ENCODE measurements at places on chromosomes 7 and 10.

DNA sequence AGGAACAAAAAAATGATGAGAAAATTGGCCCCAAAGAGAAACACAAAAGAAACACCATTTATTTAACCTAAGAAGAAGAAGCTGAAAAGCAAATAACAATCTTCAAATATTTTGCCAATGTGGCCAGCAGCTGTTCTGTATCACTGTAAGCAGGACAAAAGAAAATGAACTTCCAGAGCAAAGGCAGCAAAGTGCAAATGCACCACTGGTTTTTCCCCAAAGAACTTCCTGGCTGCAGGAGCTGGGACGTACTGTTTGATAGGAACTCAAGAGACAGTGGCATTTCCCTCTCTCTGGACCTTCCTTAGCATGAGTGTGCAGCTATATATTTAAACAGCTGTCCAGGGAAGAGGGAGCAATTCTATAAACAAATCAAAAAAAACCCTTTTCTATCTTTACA, 60.4 kb downstream of the RNLS start:
- no peak for DNase-seq

- DNase-seq = no peak
These were observed 1.2 kb upstream of the TBRG4 start for GRCh38 chr7:45112648-45113047.

- no peak for DNase-seq
These were observed 53.2 kb downstream of the GAD2 start for GRCh38 chr10:26269754-26270153.

DNA sequence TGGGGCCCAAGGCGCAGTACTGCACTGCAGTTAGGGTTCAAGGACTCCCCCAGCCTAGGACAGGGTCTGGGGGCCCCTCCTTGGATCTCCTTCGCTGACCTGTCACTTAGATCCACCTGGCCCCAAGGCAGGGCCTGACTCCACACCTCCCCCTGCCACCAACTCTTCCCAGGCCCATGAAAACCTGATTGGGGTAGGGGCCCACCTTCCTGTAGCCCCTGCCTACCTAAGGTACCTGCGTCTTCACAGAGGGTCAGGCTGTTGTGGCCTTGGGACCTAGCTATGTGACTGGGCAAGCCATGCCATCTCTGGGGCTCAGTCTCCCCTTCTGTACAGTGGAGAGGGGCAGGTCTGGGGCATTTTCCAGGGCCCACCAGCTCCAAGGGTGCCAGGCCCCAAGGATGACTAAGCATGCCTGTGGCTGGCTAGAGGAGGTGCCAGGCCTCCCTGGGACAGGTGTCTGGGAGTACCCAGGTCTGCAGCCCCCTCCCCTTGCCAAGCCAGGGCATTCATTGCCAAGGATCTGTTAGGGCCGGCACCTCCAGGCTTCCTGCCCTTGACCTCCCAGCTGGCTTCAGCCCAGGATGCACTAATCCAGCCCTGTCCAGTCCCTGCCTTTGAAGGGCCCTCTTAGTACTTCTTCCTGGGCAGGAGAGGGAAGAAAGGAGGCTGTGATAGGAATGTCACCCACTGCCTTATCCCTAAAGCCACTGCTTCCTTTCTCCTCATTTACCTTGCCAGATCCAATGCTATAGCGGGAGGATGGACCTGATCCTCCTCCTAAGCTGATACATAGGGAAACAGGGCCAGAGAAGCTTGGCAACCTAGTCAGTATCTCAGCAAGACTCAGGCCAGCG, 1.3 kb downstream of the LIMK1 start:
- no peak for DNase-seq

- DNase-seq = no peak
These were observed 1.7 kb upstream of the LDB1 start for GRCh38 chr10:102121739-102122372.

- no peak for DNase-seq
These were observed 81.3 kb downstream of the VWDE start for GRCh38 chr7:12322284-12322902.

GRCh38 chr10:102601639-102602038, 42.6 kb upstream of the TRIM8 start:
- DNase-seq = peak; percentile 51

GRCh38 chr10:86345859-86346798, 20.5 kb downstream of the GRID1 start:
- peak; percentile 50 for DNase-seq

DNA sequence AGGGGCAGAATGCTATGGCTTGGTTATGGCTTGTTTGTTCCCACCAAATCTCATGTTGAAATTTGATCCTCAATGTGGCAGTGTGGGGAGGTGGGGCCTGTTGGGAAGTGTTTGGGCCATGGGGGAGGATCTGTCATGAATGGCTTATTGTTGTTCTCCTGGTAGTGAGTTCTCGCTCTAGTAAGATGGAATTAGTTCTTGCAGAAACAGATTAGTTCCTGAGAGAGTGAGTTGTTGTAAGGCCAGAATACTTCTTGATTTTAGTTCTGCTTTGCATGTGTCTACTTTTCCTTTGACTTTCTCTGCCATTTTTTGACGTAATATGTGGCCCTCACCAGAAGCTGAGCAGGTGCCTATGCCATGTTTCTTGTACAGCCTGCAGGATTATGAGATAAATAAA, 188.2 kb downstream of the KIF20B start:
- no peak for DNase-seq

GRCh38 chr10:44180321-44181168, 204.4 kb downstream of the CXCL12 start:
- no peak for DNase-seq

DNA sequence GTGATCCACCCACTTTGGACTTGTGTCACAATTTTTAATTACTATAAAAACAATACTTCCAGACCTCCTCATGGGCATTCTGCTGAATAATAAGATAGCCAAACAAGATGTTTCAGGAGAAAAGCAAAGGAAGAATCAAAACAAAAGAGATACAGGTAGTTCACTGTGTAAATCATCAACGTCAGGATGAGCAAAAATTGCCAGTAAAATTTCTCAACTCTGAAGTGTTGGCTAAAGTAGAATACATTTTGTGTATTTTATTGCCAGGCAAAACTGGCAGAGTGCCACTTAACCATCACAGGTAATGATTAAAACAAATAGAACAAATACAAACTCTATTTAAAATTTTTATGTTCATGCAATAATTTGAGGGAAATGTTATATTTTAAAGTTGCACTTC, 24.8 kb downstream of the ABCB4 start:
- no peak for DNase-seq

- DNase-seq = peak; percentile 94
These were observed 7.3 kb downstream of the MAFK start for GRCh38 chr7:1537535-1538412.

DNA sequence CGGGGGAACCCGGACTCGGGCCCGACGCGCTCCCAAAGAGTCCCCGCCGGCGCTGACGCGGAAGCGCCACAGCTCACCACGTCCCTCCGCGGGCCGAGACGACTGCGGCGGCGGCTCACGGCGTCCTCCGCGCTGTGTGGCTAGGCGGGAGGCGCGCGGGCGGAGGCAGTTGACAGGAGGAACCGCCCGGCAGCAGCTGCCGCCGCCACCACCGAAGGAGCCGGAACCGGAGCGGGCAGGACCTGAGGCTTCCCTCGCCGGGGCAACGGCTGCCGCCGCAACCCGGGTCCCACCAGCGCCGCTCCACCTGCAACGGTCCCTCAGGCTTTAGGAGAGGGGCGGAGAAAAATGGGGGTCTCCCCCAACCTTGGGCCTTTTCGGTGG, 334 bp downstream of the ZNF800 start:
- peak; percentile 87 for DNase-seq

- no peak for DNase-seq
These were observed 47.4 kb downstream of the CH25H start for GRCh38 chr10:89159761-89160160.

DNA sequence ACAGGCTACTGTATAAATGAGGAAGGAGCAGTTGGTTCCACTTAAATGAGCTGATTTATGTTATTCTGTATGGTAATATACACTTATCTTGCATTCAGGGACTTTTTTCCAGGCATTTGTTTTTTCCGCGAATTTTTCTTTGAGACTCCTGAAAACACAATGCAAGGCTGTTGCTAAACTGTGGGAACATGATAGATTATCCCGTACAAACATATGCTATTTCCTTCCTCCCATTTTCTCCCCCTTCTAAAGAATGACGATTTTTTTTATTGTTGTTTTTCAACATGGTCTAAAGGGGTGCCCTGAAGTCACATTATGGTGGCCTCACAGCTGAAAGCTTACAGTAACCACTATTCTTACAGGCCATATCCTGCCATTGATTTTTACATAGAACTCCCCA, 523.9 kb upstream of the NRP1 start:
- DNase-seq = no peak

GRCh38 chr7:104843198-104843597, 170.8 kb upstream of the KMT2E start:
- DNase-seq = no peak

- DNase-seq = no peak
These were observed 208.3 kb downstream of the USP6NL start for GRCh38 chr10:11403116-11403515.

DNA sequence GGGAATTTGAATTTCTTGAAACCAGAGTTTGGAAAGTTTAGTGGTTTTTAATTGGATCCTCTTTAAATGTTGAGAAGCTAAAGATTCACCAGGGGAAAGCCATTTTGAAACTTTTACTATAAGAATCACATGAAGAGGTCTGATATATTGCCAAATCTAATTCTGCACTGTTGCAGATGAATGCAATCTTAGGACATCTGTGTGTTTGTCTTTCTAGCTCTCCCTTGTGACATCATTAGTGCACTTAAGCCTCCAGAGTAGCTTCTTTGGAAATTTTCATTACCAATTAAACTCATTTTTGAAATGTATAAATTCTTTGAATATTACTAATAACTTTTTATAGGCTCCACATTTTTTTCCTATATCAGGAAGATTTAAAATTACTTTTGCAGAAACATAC, 160.2 kb downstream of the BICC1 start:
- no peak for DNase-seq

GRCh38 chr7:34011696-34012095, 106.4 kb downstream of the BMPER start:
- DNase-seq = no peak

- DNase-seq = no peak
These were observed 223.7 kb upstream of the HABP2 start for GRCh38 chr10:113329121-113329596.

DNA sequence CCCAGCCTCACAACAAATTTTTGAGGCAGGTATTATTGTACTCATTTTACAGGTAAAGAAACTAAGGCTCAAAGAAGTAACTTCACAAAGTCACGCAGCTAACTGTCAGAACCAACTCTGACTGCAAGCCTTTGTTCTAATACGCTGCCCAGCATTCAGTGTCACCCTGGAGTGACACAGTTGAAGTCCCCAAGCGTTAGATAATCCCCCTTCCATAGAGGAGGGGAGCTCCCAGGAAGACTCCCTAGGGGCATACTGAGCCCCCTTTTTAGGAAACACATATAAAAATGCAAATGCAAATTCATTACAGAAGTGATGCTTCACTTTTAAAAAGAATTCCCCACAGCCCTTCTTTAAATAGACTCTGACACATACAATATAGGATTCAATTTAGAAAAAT, 101.0 kb upstream of the MACROH2A2 start:
- DNase-seq = no peak

DNA sequence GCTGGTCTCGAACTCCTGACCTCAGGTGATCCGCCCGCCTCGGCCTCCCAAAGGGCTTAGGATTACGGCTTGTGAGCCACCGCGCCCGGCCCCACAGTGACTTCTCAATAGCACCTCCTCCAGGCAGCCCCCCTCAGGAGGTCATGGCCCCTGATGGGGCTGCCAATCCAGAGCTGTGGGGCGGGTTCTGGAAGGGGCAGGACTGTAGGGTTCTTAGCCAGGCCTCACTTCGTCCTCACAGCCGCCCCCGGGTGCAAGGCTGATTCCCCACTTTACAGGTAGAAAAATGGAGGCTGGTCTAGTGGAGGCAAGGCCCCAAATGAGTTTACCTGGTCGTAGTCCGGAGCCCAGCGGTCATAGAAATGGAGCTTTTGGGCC, 638 bp downstream of the METTL27 start:
- DNase-seq = no peak

- peak; percentile 36 for DNase-seq
These were observed 18.7 kb downstream of the GRID1 start for GRCh38 chr10:86347856-86348255.

DNA sequence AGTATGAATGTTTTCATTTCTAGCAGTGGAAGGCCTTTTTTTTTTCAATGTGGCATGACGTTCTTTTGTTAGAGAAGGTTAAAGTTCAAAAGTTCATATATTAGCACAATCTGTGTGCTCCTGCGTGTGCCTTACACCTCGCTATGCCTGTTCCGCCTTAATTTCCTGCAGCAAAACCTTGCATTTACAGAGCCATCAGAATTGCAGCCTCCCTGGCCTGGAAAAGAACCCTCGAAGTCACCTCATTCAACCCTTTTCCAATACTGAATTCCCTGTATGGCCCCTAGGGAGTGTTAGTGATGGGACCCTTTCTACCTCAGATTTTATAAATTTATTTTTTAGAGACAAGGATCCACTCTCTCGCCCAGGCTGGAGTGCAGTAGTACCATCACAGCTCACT, 103.5 kb upstream of the ZNF438 start:
- DNase-seq = no peak

DNA sequence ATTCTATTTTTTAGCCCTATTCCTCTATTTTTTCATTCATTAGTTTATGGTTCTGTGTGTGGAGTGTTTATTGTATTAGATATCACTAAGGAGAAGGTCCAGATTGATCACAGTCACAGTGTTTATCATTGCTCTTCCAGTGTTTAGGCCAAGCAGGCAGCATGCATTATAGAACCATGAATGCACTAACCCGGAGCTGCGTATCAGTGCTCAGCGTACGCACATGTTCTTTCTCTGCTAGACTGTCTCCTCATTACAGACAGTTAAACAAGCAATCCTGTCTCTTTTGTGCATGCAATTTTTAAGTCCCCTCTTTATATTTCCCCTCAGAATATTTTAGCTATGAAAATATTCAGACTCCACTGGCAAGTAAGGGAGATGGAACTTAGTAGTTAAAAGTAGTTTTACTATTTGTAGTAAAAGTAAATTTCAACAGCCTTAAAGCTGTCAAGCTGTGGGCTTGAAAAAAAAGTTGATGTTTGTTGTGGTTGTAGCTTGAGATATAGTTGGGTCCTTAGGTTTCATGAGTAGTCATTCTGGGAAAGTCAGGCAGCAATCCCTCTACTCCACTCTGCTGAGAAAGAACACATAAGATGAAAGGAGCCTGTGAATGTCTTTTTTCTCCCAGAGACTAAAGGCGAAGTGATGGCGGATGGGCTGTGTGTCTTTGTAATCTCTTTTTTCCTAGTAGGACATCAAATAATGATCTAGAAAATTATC, 260.4 kb downstream of the CDK14 start:
- no peak for DNase-seq

DNA sequence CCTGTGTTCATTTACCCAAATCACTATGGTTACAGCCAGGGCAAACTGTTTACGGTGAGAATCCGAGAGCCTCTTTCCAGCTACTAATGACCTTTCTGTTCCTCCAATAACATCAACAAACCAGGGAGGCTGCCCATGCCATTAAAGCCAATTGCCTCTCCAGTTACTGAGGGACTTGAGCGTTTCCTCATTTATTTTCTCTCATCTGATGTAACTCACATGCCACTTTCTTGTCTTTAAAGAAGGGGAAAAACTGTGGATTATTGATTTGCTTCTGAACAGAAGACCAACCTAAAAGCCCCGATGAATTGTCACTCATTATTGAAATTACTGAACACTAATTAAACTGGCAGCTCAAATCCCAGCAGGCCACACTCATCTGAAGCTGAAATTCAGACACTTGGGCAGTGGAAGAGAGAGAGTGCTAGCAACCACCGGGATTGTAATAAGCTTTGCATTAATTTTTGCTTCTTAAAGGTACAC, 595.8 kb upstream of the MKI67 start:
- DNase-seq = no peak

- DNase-seq = peak; percentile 77
These were observed 284.4 kb downstream of the DNAJB6 start for GRCh38 chr7:157621131-157621681.

Data from aorta (tissue), 5 donors.